ENCODE measurements at places on chromosomes 3 and 15.

DNA sequence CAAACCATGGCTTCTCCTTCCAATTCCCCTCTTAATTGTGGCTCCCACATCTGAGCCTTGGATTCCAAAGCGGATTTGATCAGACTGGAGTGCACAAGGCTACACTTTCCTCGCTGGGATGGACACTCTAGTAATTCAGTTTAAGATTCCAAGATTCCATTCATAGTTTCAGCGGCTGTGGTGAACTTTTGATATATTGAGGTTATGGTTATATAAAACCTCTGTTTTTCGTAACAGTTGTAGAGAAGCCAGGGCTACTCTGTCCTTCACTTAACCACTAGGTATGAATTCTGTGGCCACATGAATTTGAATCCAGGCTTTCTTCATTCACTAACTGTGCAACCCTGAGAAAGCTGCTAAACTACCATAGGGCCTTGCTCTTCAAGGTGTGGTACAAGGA is 67.9 kb upstream of the KY start:
- DNase-seq: no peak

DNA sequence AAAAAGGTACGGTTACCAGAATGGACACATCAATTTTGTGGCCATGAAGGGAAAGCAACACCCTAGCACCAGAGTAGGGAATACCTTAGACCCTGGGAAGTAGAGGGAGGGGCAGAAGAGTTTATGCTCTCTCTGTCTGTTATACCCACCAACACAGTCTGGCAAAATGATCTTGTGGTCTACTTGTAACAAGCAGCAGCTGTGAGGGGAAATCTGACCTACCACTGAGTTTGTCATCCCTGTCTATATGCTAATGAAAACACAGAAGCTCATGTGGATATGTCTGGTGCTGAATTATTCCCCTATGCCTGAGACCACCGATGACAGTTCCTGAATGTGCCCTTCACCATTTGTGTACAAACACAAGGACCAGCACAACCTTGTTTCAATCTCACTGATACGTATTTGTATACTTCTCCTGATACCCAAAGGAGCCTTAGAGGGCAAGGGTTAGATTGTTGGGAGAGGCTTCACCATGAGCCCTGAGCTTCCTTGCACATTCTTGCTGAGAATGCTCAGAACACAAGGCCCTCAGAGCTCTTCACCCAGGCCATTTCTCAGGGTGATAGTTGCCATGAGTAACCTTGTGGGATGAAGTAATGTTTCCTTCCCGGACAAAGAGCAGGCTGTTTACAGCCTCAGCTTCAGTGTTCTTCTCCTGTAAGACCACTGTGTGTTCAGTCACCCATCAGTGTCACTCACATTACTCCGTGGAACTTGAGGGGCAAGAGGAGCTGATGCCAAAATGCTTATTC is 24.7 kb upstream of the ZNF639 start:
- DNase-seq: no peak

- peak; percentile 97 for DNase-seq
Measured at GRCh38 chr3:196503196-196504076, at the start of gene RNF168. TSS of gene RNF168 (minus strand) at chr3:196503768. CDS start at chr3:196503173, 595 bp downstream.

DNA sequence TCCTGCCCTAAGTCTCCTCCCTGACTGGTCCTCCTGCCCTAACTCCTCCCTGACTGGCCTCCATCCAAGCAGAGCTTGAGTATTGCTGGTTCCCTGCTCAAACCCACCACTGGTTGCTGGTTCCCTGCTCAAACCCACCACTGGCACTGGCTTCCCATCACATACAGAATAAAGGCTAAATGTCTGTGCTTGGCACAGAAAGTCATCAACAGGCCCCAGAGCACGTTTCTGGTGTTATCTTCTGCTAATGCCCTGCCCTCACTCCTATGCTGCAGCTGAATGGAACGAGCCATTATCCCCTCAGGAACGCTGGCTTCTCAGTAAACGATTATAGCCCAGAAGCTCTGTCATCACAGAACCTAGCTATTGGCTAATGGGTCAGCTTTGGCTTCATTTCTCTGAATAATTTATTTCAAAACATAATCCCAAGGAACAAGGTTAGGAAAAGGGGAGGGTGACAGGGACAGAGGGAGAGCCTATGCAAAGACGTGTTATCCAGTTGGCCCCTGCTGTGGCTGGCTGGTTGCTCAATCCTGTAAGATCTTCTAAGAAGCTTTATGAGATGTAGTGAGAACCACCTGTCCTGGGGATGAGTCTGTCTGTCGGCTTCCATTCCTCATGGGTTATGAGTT is 6.3 kb upstream of the MUC20 start:
- DNase-seq: no peak

DNA sequence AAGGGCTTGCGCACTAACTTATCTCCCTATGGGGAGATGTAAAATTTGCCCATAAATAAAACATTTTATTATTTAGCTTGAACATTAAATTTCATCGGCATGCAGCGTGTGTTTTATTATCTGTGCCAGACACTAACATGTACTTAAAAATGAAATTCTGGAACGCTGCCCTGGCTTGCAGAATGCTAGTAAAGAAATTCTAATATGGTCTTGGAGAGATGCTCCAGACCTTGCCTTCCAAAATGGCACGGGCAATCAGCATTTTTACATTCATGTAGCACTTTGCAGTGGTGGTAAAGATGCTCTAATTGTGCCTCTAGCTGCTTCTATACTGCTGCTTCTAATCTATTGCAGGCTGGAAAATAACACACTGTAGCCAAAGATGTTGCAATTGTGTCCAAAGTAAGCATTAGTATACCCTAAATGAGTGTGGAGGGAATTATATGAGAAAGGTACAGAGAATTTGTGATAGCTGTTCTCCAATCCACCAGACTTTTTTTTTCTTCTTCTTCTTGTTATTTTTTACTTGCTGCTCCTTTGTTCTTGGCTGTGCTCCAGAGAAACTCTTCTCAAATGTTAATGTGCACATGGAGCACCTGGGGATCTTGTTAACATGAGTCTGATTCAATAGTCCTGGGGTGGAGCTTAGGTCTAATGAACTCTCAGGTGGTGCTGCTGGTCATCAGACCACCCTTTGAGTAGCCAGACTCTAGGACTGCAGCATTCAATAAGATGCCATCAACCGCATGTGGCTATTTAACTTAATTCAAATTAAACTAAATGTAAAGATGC is 47.3 kb downstream of the CRABP1 start:
- DNase-seq: peak; percentile 48

GRCh38 chr3:32373844-32374243 is 17.8 kb upstream of the CMTM7 start:
- no peak for DNase-seq

DNA sequence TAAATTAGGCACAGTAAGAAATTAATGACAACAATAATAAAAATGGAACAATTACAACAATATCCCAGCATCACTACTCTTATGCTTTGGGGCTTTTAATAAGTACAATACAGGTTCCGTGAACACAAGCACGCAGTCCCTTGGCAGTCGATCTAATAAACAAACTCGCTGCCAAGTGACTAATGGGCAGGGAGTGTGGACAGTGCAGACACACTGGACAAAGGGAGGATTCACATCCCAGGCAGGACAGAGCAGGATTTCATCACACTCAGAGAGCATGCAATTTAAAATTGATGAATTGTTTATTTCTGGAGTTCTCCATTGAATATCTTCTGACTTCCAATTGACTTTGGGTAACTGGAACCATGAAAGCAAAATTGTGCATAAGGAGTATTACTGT is 524.1 kb upstream of the CFAP20DC start:
- DNase-seq: no peak

DNA sequence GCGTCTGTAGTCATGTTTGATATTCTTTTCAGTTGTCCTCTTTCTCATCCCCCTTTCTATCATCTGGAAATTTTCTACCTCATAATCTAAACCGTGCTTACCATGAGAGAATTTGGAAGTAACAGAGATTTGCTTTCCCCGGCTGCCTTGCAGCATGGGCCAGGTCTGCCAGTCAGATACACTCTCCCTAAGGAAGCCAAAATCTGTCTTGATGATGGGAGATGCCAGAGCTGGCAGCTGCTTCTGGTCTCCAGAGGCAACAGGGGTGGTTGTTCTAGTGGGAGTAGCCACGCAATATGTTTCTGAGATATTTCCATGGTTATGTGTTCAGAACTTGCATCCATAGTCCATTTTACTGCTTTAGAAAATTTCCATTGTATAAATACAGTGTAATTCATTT is 218.9 kb upstream of the RORA start:
- DNase-seq: no peak

DNA sequence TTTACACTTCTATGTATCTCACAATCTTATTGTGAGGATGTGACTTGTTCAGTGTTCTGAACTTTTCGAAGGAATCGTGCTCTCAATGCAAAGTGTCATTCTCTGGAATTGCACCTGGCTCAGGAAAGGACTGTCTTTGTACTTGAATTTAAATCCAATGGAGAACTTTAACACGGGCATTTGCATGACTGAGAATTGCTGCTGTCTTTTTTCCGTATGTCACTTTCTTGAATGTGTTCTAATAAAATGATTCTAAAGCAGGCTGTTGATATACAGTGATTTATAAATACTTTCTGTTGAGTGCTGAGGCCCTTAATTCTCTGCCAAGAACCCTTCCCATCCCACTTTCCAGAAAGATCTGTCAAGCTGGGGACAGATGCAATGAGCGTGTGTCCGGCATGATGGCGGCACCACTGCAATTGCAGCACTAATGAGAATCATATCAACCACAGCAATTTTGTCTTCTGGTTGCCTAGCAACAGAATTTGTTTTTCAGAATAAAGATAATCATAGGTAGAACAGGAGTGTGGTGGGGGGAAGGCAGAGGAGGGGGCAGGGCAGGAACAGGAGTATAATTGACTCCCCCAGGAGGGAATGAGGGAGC is 210.6 kb upstream of the UMPS start:
- DNase-seq: no peak

DNA sequence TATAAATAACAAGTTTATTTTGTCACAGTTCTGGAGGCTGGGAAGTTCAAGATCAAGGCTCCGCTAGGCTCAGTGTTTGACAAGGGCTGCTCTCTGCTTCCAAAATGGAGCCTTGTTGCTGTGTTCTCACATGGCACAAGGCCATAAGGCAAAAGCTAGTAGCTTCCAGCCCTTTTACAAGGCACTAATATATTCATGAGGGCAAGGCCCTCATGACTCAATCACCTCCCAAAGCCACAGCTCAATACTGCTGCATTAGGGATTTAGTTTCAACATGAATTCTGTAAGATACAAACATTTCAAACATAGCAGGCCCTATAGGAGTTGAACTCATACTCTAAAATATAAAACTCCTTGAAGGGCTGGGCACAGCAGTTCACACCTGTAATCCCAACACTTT is 30.2 kb downstream of the ZBTB11 start:
- DNase-seq: no peak

DNA sequence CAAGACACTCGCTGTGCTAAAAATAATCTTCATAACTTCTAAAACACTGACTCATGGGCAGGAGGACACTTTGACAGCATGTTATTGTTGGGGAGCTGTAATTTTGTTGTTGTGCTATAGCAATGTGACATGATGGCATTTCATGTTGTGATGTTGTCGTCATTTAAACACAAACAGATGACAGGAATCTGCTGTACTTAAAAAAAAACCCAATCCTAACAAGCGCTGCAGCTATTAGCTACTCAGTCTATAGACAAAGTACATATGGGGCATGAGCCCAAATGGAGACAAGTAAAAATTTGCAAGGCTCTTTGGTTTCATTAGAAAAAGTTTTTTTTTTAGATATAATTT is 828 bp upstream of the ATOSA start:
- DNase-seq: no peak

DNA sequence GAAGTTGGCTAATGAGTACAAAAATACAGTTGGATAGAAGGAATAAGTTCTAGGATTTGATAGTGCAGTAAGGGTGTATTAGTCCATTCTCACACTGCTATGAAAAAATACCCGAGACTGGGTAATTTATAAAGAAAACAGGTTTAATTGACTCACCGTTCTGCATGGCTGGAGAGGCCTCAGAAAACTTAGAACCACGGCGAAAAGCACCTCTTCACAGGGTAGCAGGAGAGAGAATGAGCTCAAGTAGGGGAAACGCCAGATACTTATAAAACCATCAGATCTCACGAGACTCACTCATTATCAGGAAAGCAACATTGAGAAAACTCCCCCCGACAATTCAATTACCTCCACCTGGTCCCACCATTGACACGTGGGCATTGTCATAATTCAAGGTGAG is 483.3 kb downstream of the TUSC7 start:
- DNase-seq: no peak

DNA sequence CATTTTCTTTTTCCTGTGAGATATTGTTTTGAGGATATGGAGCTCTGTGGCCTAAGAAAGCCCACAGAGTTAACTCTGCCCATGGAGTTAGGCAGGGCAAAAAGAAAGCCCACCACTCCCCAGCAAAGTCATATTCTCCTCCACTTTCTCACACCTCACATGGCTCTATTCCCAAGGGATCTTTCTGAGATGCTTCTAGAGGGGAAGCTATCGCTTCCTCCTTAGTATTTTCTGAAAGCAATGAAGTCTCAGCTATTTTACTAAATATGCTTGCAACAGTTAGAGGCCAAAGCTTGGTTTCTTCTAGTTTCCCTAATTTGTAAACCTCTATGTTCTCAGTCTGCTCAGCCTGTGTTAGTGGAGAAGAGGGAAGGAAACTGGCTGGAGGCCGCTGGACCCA is 80.3 kb upstream of the EOMES start:
- DNase-seq: no peak

- DNase-seq: no peak
Measured at GRCh38 chr15:51833772-51834171, 4.3 kb downstream of the TMOD3 start.

GRCh38 chr3:127711896-127712295 is 39.1 kb downstream of the ABTB1 start:
- peak; percentile 4 for DNase-seq

- DNase-seq: peak; percentile 69
Measured at GRCh38 chr3:192917028-192917403, 640 bp downstream of the MB21D2 start.

DNA sequence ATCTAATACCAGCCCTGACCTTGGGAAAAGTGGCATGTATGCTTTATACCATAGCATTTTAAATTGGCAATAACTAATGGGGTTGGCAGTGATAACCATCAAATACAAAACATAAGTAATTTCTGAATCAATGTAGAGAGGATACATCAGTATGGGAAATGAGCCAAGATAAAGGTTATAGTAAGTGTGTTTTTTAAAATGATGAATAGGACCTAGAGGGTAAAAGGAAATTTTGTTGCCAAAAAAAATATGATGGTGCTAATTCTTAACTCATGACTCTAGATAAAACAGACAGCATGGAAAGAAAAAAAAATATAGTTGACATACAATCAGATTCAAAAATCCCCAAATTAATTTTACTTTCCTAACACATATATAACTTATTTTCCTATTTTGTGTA is 75.4 kb upstream of the ROBO1 start:
- DNase-seq: no peak

GRCh38 chr3:41900265-41900664 is 61.6 kb downstream of the ULK4 start:
- no peak for DNase-seq

DNA sequence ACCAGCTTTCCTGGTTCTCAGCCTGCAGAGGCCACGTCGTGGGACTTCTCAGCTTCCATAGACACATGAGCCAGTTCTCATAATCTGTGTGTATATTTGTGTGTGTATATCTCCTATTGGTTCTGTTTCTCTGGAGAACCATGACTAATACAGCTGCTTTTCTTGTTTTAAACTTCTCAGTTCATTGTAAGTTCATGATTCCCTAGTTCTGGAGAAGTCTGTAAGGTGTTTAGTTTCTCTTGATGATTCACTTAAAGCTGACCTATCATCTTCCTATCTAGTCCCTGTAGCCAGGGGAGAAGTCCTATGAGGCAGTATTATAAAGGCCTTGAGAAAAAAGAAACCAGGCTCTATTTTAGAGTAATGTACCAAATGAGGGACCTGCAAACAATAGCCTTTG is 147.7 kb downstream of the RYR3 start:
- DNase-seq: no peak

- no peak for DNase-seq
Measured at GRCh38 chr3:57896691-57897090, 111.5 kb upstream of the FLNB start.
